ENCODE measurements at places on chromosomes 7 and 10.

DNA sequence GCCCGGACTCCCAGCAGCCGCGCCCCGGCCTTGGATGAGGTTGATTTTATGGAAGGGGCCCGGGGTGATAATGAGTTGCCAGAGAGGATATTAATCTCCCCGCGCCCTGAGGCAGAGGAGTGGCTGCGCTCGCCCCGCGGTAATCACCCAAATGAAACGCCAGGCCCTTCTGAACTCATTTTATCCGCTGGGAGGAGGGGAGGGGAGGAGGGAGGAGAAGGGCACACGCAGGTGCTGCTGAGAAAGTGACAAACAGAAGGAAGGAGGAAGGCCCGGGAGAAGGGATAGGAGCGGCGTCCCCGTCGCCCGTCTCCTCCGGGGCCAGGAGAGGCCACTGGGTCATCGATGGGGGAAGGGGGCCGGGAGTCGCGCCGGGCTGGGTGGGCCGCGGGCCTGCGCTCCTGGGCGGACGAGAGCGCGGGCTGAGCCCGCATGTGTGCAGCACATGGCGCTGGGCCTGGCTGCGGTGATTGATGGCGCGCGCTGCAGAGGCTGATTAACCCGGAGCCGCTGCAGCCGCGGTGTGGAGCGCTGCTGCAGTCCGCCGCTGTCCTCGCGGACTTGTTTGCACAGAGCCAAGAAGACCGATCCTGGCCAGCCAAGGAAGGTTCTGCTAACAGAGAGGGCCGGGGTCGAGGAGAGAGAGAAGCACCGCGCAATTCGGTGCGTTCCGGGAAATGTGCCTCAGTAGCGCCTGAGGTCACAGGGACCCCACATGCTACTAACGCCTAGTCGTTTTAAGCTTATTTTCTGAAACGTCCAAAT, 6.5 kb downstream of the MNX1 start:
- no peak for DNase-seq

DNA sequence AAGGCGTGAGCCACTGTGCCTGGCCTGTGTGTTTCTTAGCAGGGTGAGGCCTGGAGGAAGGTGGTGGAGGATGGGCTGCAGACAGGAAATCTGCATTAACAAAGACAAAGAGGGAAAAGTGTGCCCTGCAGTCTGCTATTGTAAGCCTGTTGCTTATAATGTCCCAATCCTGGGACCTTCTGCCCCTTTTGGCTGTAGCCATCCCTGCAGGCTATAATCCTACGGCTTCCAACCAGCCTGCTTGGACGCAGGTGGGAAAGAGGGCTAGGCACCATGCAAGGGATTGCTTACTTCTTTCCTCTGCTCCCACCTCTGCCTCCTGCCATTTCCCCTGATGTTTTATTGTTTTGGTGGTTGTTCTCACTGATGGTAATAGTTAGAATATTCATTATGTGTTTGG, 434.3 kb downstream of the PLXNA4 start:
- no peak for DNase-seq

GRCh38 chr7:25456467-25457171, 228.3 kb upstream of the NPVF start:
- no peak for DNase-seq

GRCh38 chr7:42096681-42097561, 140.1 kb downstream of the GLI3 start:
- DNase-seq, result no peak

GRCh38 chr7:151856516-151856915, 20.4 kb downstream of the PRKAG2 start:
- DNase-seq, result no peak

DNA sequence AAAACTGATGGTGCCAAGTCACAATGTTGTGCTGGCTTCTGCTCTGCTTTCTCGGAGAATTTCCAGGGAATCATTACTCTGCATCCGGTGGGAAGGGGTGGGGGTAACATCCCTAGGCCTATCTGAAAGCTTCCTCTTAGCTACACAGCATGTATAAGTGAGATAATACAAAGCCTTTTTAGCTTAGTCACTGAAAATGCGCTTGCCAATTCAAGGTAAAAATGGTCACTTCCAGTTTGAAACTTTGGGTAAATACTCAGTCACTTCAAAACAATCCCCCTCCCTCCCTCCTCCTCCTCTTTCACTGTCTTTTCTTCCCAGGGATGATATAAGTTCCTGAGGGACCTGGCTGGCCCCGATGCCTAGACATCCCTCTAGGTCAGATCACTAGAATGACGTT, 57.3 kb upstream of the APBB1IP start:
- DNase-seq, result no peak

- DNase-seq, result no peak
Measured at GRCh38 chr10:66784770-66785169, 141.1 kb upstream of the LRRTM3 start.

- no peak for DNase-seq
Measured at GRCh38 chr10:102975483-102976379, 57.6 kb downstream of the CNNM2 start.

DNA sequence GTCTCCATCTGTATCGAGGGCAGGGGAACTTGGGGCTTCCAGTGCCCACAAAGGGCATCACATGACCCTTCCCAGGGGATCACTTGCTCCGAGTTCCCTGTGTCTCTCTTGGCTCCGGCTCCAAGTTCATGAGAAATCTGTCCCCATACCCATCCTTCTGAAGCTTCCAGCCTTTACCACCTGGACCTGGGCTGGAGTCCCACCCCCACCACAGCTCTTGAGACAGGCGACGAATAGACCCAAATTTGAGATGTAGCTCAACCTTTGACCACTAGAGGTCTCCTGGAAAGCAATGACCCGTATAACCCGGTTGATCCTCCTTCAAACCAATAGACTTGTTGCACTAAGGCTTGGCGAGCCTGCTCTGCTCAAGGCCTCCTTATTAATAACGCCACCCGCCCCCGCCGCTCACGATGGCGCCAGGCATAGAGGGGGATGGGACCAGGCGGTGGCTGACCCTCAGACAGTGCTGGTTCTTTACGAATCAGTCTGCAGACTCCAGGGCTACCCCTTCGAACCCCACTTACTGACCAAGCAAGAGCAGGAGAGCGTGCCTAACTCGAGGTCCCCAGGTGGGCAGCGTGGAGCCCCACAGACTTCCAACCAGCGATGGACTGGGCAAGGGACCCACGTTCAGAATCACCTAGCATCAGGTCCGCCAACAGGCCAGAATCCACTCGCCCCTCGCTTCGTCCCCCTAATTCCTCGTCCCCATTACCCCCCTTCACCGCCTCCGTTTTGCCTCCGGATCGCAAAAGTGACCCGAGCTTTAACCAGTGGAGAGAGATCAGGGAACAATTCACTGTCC, 4.4 kb upstream of the ARID5B start:
- DNase-seq, result no peak

- DNase-seq, result no peak
Measured at GRCh38 chr10:97002670-97003069, 170.6 kb downstream of the LCOR start.

DNA sequence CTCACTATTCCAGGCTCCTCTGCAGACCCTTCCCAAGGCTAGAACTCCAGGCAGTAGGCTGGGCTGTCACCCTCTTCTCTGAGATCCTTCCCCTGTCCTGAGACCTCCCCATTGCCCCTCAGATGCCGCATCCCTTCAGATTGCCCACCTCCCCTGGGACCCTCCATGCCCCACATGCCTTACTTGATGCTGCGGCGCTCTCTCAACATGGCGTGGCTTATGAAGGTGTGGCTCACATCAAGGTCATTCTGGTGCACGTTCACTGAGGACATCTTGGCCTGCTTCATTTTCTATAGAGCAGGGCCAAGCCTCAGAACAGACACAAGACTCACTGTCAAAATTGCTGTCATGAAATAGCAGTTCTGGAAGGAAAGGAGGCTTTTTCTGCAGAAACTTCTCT, 34.7 kb upstream of the ZNF716 start:
- DNase-seq, result no peak

DNA sequence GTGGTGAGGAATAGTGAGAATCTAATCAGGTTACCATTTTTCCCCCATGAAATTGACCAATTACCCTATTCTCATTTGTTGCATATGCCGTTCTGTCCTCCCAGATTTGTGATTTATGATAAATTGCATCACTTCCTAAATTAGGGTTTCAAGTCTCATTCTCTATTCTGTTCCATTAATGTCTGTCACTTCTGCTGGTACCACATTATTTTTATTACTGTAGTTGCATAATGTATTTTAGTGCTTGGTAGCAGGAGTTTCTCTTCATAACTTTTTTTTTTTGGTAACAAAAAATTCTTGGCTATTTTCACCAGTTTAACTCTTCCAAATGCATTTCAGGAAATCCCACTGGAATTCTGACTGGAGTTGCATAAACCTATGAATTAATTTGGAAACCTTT, 44.0 kb upstream of the FAM133B start:
- no peak for DNase-seq

- DNase-seq, result no peak
Measured at GRCh38 chr10:123144697-123145541, 3.0 kb upstream of the HMX2 start.

- DNase-seq, result no peak
Measured at GRCh38 chr7:1057416-1058291, 13.3 kb downstream of the GPR146 start.

GRCh38 chr10:74021248-74022055, 23.5 kb downstream of the VCL start:
- no peak for DNase-seq

- no peak for DNase-seq
Measured at GRCh38 chr10:43698156-43698555, 49.5 kb upstream of the ZNF32 start.

GRCh38 chr10:70479626-70480238, 1.2 kb downstream of the PALD1 start:
- no peak for DNase-seq

DNA sequence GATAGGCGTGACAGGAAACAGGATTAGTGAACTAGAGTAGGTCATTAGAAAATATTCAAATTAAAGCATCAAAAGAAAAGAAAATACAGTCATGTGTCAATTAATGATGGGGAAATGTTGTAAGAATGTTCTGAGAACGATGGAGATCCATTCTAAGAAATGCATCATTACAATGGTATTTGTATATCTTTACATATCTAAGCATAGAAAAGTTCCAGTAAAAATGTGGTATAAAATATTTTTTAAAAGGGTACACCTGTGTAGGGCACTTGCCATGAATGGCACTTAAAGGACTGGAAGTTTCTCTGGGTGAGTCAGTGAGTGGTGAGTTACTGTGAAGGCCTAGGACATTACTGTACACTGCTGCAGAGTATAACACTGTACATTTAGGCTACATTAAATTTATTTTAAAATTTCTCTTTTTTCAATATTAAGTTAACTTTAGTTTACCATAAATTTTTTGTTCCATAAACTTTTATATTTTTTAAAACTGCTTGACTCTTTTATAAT, 282.5 kb downstream of the BMPER start:
- no peak for DNase-seq

DNA sequence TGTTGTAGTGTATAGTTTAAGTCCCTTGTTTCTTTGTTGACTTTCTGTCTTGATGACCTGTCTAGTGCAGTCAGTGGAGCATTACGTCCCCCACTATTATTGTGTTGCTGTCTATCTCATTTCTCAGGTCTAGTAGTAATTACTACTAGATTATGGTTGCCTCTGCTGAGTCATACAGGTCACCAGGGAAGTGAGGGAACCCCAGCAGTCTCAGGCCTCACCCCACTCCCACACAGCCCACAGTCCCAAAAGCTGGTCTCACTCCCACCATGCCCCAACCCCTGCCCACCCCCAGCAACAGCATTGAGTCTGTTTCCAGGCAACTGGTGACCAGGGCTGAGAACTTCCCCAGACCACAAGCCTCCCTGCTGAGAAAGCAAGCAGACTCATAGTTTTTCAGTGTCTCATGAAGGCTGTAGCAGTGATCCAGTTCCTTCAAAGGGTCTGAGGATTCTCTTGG, 88.0 kb downstream of the PLXDC2 start:
- DNase-seq, result no peak

GRCh38 chr10:45624724-45625123, 47.8 kb downstream of the ZFAND4 start:
- no peak for DNase-seq

DNA sequence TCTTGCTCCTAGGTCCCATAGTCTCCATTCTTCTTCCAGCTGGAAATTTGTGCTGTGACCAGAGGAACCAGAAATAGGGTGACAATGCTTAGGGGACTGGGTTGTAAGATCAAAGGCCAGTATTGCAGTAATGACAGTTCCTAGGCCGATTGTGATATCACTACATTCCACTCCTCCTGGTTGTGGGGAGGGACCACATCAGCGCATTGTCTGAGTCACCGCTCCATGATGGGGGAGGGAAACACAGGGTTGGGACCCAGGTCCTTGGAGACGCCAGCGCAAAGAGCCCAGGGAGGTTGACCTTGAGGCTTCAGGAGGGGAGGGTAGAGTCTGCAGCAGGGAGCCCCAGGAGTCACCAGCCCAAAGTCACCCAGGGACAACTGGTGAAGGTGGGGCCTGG, 20.8 kb upstream of the GGCT start:
- DNase-seq, result no peak

DNA sequence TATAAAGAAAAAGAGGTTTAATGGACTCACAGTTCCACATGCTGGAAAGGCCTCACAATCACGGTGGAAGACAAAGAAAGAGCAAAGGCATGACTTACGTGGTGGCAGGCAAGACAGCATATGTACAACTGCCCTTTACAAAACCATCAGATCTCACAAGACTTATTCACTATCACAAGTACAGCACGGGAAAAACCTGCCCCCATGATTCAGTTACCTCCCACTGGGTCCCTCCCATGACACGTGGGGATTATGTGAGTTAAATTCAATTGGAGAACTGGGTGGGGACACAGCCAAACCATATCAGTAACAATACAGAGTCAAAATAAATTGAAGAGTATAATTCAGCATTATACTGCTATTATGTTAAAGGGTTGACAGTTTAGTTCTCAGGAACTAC, 37.8 kb downstream of the RNLS start:
- DNase-seq, result no peak

GRCh38 chr10:102196893-102197292, 29.2 kb upstream of the ELOVL3 start:
- no peak for DNase-seq

- DNase-seq, result no peak
Measured at GRCh38 chr10:101322266-101323108, 31.5 kb upstream of the BTRC start.

GRCh38 chr7:1474736-1475135, 15.5 kb upstream of the MICALL2 start:
- DNase-seq, result no peak

DNA sequence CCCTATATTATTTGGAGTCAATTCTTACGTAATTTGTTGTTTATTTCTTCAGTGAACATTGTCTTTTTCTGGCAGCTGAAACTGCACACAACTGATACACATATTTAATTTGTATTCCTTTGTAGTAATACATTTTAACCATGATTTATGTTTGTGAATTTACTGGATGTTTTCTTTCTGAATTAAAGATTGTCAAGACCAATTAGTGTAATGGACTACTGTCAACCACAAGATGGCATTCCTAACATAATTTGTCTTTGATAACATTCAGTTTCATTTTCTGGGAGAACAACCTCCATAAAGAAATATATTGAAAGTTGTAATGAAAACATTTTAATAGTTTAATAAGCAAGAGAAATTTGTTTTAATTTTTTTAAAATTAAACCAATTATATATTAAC, 10.1 kb downstream of the THNSL1 start:
- no peak for DNase-seq

- DNase-seq, result no peak
Measured at GRCh38 chr10:102633848-102634247, 10.4 kb upstream of the TRIM8 start.
